CD4-positive, alpha-beta T cell treated with Interleukin-12 subunit alpha and Interleukin-12 subunit beta, for 1 hour (primary cell): ENCODE measurements at places on chromosomes 5 and 9.

- no peak for DNase-seq
Observed at GRCh38 chr9:26516773-26517343, 375.7 kb downstream of the CAAP1 start.

- no peak for DNase-seq
Observed at GRCh38 chr9:130500340-130501180, 55.8 kb downstream of the ASS1 start.

DNA sequence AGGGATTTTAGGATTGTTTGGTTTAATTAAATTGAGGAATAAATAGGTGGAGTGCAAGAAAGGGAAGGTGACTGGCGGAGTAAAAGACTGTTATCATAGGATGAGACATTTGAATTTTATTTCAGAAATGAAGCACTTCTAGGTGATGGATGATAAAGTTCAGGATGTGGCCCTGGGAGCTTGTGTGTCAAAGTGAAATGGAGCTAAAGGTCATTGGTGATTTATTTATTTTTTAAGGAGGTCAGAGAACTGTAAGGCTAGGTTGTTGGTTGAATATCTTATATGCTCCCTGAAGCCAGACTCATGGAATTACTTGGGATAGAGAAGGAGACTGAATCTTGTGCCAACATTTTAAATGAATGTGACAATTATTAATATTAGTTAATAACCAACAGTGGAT lies 40.5 kb downstream of the PBX3 start:
- no peak for DNase-seq

DNA sequence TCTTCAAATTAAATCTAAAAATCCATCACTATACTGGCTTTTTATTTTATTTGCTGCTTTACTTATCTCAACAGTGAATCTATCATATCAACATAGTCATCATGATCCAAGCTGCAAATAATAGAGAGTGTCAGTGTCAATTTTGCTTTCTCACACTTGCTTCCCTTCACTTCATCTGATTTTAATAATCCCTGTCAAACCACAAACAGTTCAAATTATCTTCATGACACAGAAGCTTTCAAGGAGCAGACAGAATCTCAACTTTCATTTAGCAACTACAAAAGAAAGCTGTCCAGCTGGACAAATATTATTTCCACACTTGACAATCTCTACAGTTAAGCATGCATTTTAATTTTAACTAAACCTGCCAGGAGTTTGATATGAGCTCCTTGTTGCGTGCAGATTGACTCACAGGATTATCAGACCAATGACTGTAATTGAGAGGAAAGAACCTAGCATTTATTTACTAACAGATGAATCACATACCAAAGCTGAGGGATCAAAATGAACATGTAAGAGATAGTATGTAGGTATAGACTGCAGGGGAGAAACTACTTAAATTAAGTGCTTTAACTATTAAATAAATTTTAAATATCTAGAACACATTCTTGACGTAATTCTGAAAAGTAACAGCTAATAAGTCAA lies 56.0 kb downstream of the KIAA0825 start:
- DNase-seq, result no peak

- peak; percentile 22 for DNase-seq
Observed at GRCh38 chr5:157744051-157745011, 819 bp downstream of the LSM11 start.

- DNase-seq, result no peak
Observed at GRCh38 chr9:136326761-136327303, 507 bp upstream of the GPSM1 start.

DNA sequence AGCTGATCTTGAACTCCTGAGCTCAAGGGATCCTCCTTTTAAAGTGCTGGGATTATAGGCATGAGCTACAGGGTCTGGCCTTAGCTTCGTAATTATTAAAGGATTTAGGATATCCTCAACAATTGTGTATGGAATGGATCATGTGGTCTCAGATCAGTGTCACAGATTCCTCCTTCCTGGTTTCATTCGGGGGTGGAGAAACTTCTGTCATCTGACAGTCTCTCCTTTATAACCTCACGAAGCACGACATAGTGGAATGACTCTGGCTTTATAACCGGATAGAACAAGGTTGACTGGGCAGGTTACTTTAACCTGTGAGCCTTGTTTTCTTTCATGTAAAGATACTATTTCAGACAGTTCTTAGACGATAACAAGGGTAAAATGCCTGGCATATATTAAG lies 4.4 kb upstream of the GNG10 start:
- no peak for DNase-seq

GRCh38 chr9:22208846-22209585 lies 199.9 kb upstream of the CDKN2B start:
- DNase-seq, result peak; percentile 1

DNA sequence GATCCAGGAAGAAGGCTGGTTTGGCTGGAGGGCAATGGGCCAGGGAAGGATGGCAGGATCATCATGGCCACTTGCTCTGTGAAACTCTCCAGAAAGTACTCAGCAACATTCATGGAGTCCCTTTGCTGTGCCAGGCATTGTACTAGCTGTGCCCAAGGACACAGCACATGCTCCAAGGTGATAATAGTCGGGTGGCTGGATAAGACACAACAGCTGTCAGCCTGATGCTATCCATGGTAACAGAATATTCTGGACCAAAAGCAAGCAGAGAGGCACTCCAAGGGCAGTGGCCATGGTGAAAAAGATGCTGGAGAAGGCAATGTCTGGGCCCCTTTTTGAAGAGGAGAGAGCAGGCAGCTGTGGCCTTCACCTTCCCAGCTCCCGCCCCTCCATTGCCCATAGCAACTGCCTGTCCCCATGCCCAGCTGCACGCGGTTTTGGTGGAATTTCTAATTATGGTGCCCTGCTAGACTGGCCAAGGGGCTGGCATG lies 113.8 kb upstream of the CPEB4 start:
- DNase-seq, result no peak

GRCh38 chr9:99375481-99375880 lies 153.4 kb downstream of the SEC61B start:
- DNase-seq, result no peak

DNA sequence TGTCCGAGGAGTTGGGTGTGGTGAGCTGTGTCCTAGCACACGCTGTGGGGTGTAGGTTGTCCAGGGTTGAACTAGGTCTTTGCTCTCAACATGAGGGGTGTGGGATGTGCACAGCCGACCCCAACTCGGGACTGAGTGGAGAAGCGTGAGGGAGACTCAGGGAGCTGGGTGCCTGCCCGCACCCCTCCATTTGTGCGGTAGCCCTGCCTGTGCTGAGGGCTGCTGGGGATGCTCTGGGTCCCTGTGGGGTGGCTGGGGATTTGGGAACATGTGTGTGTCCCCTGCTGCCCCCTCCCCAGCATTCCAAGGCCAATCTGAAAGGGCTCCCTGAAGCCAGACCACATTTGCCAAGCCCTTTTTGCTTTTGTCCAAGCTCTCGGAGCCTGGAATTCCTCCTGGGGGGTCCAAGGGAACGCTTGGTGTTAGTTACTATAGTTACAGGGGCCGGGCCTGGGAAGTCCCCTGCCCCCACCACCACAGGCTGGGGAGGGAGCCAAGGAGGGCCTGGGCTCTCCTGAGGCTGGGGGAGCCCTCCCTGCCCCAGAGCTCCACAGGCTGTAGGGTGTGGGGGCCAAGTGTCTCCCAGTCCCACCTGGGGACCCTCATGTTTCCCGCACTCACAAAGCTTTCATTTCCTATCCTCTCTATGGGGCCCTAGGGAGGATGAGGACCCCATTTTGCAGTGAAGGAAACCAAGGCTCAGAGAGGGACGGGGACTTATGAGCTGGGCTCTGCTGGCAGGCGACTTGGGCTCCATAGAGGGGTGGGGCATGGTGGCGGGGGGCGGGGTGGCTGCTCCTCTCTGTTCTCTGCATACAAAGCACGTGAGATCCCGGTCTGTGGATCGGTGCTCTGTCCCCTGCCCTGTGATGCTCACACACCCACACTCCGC lies 1.1 kb downstream of the CRB2 start:
- no peak for DNase-seq

DNA sequence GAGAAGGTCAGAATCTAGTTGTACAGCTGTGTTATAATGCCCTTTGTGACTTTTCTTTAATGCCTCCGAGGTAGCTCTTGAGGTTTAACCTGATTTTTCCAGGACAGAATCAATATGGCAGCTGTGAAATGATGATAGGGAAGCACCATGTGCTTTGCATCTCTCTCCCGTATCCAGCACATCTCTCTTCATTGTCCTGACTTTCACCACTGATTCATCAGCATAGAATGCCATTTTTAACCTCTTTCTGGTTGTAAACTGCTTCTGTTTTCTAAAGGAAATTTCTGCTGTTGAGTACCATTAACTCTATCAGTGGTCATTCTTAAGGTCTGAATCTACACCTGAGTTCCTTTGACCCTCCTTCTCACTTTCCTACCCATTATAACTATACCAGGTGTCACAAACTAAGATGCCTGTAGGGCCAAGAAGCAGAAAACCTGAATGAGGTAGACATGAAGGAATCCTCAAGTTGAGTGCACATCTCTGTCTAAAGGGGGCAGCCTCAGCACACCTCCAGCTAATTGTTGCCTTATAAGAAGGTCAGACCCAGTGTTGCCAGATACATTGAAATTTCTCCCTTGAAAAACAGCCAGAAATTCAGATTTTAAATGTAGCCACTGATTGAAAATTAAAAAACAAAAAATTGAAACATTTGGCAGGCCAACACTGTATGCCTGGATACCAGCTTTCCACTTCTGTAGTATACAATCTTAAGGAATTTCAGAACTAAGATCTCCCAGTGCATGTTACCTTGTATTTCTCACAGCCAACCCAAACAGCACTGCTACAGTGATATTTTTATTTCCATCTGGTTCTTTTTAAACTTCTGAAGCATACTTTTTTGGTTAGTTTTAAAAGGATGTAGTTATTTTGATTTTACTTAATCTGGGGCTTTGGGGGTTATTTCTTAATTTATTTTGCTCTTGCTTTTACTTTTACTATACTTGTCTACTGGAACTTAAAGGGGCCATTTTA lies 35.8 kb upstream of the TLX3 start:
- peak; percentile 3 for DNase-seq

DNA sequence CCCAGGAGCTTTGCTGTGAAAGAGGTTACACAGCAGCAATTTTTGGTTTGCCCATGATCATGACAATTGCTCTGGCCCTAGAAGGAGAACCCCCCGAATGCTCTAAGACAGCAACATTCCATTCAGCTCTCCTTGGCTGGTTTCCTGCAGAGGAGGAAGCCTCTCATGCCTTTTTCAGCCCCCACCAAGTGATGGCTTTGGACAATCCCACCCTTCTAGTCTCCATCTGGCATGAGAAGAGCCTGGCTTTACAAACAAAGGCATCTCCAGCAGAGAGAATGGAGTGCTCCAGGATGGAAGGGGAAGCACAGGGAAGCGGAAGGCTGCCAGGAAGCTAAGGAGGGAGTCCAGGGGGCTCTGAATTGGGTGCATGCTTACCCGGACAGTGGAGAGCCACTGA lies 98.4 kb downstream of the CRB2 start:
- no peak for DNase-seq

DNA sequence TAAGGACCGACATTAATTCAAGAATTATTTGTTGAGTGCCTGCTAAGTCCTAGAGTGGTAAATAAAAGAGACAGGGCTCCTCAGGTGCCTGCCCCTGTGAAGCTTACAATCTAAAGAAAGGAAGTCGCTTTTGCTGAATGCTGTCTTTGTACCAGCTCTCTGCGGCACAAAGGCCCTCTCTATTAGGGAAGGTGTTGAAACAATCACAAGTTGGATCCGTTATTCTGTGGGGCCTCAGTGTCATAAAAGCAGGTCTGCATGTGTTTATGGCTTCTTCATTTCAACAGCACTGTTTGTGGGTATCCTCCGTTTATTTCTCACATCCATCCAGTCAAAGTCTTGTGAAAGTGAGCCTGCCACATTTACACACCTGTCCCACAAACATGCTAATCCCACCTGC lies 7.0 kb upstream of the MVB12B start:
- DNase-seq, result no peak

- DNase-seq, result no peak
Observed at GRCh38 chr9:128419061-128419925, 1.4 kb upstream of the CERCAM start.

DNA sequence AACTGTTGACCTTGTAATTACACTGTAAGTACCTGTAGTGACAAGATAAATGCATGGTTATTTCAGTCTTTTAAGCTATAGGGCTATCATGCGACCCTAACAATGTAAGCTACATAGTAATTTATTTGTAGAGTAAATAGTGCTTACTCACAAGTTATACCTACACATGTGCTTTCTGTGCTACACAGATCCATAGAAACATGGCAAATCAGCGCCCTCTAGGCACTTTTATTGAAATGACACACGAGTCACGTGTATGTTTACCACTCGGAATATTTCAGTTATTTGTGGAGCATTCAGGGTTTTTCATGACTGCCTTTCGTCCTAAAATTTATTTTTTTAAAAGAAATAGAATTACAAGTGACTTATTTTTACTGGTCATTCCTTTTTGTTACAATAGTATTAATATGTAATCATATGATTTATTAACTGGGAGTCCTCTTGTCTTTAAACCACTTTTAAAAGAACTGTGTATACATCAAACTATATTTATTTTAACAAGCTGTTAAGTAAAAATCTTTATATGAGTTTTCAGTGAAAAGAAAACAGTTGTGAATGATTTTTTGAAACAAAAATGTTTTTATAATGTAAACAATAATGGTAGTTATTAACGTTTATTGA lies 1242.3 kb upstream of the WWC1 start:
- no peak for DNase-seq

DNA sequence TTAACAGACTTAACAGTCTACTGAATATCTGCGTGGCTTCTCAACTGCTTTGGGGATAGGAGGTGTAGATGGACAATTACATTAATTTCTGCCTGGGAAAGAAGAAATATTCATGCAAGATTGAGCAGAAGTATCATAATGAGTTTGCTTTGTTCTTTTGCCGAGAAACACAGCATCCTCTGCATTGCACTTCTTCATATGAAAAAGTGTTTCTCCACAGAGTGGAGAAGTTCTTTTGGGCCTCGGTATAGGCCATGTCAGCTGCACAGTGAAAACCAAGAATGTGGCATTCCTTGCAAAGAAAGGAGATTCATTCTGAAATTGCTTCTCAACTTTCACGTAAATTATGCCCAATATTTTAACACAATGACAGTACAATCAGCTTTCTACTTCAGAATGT lies 17.6 kb upstream of the SNX2 start:
- DNase-seq, result no peak

DNA sequence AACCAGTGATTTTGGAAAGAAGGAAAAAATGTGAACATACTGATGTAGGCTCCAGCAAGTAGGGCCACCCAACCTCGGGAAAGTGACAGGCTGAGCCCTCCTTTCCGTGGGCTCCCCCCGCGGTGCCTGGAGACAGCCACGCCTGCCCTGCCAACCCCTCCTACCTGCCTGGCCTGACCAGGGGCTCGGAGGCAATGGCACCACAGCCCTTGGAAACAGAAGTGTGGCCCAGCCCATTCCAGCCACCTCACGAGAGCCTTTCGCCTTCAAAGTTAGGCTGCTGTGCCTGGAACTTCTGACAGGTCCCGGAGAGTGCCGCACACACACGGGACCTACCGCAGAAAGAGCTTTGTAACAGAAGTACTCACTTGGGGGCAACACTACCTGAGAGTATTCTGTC lies 49.5 kb upstream of the LRRC14B start:
- no peak for DNase-seq

GRCh38 chr5:6365142-6365976 lies 13.0 kb downstream of the MED10 start:
- no peak for DNase-seq

- no peak for DNase-seq
Observed at GRCh38 chr5:14545308-14545707, 36.3 kb upstream of the OTULINL start.
